ENCODE measurements at places on chromosomes 5 and 9.
A peak's percentile ranks its signal among the peaks of the same experiment; 100 is the strongest.

DNA sequence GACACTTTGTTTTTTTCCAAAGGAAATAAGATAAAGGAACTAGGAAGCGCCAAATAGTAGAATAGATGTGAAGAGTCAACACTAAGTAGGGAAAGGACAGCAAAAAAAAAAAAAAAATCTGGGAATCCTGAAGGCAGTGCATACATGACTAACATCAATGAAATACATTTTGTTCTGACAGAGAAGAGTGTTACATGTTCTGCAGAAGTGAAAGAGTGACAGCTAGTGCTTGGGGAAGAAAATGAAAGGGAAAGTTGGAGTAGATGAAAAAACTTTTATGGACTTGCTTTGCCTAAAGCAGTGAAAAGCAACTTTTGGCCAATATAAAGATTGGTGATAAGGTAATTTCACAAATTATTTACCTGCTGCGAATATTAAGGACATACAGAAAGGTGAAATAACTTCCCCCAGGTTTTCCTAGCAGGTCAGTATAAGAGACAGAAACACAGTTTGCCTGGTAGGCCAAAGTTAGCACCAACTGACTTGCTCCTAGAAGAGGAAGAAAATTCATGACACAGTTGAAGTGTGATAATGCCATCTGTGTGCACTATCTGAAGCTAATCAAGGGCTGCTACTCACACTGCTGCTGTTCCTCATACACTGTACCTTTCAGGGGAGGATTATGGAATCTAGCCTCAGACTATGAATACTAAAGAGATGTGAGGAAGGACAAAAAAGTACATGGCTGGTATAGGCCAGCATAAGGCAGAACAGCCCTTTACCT, 38.6 kb downstream of the RANBP6 start:
- DNase-seq: no peak

DNA sequence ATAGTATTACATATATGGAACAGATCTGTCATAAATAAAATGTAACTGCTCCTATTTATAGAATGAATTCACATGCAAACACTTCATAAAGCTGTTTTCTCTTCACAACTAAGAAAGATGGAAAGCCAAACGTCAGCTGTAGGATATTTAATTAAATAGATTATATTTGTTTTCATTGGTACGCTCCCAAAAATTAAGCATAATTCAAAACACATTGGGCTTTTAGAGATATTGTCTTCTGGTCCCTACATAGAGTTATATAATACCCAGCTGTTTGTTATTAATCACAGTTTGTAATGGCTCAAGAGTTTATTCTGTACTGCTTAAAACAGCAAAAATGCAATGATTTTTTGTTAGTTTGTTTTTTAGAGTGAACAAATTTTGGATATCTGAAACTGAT, 61.2 kb downstream of the MRPS30 start:
- no peak for DNase-seq

- no peak for DNase-seq
Measured at GRCh38 chr9:33177639-33178038, 10.5 kb upstream of the B4GALT1 start.

DNA sequence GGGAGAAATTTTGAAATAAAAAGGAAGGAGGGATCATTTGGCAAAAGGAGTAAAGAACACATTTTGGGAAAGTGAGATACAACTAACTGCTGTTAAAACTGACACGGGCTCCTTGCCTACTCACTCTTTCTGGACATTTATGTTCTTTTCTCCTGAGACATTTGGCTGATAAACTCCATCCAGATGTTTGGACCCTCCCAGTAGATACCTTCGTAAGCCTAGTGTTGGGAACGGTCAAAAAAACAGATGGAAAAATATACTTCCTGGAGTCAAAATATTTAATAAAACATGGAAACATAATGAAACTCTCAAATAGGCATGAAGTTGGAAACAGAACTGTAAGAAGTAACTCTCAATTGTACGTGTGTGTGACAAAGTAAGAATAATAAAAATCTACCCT, 360.1 kb upstream of the RIOK2 start:
- no peak for DNase-seq

DNA sequence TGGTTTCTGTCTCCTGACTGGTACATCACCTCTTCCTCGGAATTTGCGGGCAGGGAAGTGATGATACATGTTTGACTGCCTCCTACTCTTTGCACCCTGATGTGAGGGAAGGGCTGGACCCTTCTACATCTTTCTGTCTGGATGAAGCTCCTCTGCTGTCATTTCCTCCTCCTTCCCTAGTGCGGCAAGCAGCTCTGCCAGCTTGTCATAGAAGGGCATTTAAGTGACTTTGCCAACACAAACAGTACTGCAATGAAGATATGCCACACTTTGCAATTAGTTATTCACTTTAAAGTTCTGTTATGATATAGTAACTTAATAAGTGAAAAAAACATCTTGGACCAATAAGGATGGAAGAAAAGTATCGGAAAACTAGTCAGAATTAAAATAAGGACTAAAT, 48.5 kb upstream of the ABL1 start:
- DNase-seq: no peak

DNA sequence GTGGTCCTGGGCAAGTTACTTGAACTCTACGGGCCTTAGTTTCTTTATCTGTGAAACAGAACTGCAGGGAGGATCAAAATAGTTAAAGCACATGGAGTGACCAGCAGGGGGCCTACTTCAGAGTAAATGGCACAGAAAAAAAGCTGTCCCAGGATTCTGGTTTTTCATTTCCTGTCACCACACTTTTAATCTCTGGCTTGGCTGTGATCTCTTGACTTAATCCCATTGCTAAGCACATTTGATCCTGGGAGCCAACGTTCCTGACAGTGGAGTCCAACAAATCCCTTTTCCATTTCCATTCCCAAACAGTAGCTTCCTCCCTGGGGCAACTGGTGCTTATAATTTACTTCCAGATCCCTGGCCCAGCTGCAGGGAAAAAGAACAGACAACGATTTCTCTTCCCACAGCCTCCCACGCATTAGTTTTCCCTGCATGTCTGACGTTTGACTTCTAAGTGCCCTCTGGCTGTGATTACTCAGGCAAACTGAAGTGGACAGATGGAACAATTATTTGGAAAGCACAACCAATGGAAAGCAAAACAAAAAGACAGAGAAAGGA, 136.5 kb upstream of the STK32A start:
- DNase-seq: peak; percentile 4

DNA sequence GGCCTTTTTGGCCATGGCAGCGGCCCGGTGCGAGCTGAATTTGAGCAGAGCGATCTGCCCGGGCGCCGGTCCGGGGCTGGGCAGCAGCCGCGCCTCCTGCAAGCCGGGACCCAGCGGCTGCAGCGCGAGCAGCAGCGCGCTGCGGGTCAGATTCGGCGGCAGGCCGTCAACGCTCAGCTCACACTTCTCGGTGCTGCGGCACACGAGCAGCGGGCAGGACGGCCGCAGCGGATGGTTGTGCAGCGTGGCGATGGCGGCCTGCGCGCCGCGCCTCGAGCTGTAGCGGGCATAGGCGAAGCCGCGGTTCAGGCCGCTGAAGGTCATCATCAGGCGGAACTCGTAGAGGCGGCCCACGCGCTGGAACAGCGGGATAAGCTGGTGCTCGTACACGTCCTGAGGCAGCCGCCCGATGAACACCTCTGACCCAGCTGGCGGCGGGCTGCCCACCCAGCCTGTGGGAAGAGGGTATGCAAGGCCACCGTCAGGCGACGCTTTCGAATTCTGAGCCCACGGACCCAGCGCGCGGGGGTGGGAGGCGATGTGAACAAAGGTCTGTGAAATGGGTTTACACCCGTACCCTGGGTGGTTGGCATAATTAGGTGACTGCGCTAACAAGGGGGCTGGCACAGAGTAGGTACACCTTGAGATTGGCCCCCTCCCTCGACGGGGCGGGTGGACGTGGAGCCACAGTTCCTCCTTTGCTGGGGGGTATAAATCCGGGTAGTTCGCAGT, 755 bp downstream of the DND1 start:
- no peak for DNase-seq

DNA sequence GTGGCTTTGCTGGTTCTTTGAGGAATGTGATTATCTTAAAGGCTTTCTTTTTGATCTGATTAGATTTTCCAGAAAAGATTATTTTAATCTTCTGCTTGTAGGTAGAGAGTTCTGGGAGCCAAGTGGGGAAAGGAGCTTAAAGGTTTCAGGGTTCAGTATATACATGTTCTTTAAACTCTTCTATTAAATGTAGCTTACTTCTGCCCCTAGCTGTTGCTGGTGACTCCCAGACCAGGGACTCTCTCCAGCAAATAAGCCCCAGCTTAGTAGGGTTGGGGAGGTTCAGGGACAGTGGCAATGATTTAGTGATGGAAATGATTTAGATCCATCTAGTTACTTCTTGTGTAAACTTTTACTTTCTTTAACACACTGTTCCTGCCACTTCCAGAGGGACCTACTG, 72.2 kb downstream of the SLC12A2 start:
- DNase-seq: no peak

DNA sequence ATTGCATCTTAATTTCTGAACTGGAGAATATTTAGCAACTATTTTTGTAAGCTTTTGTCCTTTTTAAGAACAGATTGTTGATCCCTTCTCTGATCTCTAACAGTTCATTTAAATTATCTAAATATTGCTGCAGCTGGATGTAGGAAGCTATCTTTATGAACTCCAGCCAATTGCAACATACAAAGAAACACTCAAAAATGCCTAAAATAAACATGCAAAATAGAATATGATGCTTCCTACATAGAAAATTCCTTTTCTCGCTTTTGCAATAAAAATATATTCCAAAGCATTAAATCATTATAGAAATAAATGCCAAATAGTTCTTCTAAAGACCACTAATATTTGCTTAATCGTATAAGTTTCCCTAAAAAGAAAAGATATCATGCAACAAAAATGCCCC, 218.6 kb downstream of the LURAP1L start:
- no peak for DNase-seq

- no peak for DNase-seq
Measured at GRCh38 chr5:54719384-54720283, 202.1 kb downstream of the SNX18 start.

DNA sequence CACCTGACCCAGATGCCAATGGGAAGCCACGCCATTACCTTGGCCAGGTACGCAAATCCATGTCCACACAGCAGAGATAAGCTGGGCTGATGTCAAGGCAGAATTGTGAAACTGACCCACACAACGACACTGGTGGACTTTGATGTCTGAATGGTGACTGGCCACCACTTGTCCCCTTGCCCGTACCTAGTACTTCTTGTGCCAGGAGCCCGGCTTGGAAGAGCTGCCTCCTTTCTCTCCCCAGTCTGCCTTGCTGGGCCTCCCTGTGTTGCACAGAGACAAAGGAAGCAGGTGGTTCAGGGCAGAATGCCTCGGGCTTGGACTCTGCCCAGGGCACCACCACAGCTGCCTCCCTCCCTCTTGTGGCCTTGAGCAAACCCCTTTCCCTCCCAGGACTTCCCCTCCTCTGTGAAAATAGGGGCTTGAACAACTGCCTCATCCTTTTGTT, 23.3 kb downstream of the PTGES2 start:
- no peak for DNase-seq

- no peak for DNase-seq
Measured at GRCh38 chr9:13707612-13708576, 428.4 kb upstream of the MPDZ start.

DNA sequence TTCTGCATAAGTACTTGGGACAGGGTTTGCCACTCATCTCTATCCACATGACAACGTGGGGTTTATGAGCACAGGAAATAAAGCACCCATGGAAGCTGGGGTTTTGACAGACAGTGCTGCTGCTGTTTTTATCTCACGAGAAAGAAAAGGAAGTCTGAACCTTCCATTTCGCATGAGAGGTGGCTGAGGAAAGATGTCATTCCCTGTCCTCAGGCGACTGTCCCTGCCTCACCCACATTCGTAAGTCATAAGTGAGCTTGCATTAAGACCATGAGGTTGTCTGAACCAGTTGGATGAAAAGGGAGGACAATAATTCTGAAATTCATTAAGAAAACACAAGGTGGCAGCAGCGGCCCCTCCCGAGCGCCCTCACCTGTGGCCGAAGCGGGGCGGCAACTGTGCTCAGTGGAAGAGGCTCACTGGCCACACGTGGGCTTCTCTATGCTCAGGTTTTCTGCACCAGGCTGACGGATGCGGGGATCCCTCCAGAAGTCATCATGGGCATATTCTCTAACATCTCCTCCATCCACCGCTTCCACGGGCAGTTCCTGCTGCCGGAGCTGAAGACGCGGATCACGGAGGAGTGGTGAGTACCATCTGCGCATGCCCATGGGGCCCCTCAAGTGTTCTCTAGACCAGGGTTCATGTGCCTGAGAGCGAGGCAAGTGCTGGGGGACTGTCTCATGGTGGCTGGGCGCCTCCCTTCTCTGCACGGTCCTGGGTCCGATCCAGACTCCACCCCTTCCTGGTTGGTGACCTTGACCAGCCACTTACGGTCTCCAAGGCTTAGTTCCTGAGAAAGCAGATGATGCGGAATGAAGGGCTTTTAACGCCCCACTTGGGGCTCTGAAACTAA, 54.7 kb upstream of the SUSD3 start:
- no peak for DNase-seq

DNA sequence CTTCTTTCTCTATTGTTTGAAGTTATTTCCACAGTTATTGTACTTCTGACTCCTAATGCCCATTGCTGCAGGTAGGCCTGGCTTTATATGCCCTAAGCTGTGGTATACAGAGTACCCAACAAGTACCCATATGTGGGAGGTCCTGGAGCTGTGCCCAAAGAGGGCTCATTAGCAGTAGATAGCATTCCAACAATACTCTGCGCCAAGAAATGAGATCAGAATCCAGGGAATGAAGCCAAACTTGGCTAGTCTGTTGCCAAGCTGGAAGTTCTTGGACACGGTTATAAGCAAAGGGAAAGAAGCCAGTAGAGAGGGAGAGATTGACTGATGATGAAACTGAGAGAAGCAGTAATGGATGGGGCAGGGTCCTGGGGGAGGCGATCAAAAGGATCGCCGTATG, 29.7 kb upstream of the FAM169A start:
- DNase-seq: peak; percentile 26

- DNase-seq: no peak
Measured at GRCh38 chr5:65055938-65056337, 287.2 kb downstream of the CWC27 start.

DNA sequence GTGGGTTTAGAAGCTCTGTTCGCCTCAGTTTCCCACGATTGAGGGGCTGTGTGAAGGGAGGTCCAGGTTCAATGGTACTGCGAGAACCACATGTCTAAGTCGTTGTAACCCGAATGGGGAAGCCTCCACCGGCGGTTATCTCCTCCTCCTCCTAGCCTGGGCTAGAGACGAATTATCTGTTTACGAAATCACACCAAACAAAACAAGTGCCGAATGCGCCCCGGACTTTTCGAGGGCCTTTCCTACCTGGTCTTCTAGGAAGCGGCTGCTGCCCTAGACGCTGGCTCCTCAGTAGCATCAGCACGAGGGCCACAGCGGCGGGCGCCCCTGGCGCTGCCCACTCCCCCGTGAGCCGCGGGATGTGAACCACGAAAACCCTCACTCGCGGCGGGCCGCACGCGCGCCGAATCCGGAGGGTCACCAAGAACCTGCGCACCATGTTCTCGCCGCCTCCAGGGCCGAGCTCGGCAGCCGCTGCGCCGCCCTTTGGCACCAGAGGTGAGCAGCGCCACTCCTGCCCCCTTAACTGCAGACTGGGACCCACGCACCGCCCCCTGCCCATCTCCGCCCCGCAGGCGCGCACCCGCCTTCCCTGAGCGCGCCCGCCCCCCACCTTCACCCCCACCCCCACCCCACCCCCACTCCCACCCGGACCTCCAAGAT, at the start of gene CDKN2A:
Gene CDKN2A, minus strand, starts transcription at position 500 of the 663 bp plus-strand sequence.
- no peak for DNase-seq

All from BJ (cell line).